ENCODE measurements at places on chromosomes 6 and 20.
A peak's percentile ranks its signal among the peaks of the same experiment; 100 is the strongest.

GRCh38 chr20:14583413-14583812 lies 246.0 kb upstream of the FLRT3 start:
- peak; percentile 40 for DNase-seq

DNA sequence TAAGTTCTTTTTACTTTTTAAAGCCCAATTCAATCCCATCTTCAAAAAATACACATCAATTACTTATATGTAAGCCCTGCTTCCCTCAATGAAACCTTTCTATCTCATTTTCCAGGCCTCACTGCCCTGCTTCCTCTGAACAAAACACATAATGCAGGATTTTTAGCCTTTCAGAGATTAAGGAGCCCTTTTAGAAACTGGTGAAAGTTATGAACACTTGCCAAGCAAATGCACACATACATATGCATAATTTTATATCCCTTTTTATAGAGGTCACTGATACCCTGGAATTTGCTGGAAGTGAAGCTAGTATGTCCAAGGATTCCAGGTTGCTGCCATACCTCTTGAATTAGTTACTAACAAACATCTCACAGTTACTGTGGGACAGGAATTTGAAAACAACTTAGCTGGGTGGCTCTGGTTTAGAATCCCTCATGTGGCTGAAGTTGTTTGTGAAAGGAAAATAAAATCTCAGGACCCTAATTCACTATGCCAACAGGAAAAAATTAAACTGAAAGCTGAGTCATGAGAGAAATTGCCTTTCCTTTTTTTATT lies 75.8 kb downstream of the UBE3D start:
- DNase-seq, result no peak

DNA sequence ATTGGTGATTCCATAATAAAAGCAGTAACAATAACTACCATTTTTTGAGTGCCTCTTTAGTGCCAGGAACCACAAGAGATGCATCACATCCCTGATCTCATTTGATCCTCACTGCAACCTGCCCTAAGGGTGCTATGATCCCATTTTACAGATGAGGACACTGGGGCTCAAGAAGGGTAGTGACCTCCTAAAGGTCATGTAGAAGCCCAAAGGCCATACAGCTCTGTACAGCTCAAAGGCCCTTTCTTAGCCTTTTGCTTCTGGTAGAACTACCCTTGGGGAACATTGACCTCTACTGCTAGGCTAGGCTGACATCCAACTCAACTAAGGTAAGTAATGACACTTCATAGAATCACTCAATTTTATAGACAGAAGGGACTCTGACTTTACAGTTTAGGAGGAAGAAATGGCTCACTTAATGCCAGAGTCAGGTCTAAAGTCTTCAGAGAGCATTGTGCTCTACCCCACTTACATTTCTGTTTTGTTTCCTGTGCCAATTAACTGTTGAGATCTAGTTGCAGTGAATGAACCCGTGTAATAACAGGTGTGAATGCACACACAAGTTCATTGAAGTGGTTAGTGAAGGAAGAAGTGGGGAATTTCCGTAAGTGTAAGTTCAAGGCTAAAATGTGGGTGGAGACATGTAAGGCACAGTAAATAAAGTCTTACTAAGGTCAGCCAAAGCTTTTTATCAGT lies 10.7 kb downstream of the SLC9A8 start:
- no peak for DNase-seq

- no peak for DNase-seq
Observed at GRCh38 chr20:18090044-18090443, 32.3 kb upstream of the OVOL2 start.

DNA sequence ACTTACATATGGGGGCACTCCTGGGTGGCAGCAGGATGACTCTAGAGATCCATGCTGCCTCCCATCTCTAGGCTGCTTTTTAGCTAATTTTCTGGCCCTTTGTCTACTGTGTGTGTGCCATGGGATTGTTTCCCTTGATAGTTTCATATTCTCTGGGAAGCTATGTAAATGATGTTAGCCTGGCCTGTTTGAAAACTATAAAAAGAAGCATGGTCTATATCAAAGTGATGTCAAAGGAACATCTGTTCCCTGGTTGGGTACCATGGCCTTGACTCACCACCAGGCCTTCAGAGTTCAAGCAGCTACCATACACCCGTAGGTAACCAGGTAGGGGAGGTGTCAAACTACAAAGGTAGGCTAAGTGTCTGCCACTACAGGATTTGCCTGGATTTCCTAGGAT lies 310.4 kb downstream of the FRK start:
- DNase-seq, result no peak

DNA sequence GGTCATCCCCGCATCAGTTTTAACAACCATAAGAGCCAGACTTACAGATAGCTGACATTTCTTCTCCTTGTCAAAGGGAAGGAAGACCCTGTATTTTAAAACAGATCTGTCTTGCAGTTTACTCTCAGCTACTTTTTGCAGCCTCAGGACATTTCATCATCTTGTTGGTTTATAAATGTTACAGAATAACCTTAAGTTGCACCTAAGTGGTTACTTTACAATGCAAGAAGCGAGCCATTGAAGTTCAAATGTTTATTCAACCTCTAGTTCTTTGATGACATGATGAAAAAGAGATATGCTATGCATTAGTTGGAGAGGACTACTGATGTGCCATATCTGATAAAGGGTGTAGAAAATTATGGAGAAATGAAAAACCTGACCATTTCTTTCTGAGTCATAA lies 187.9 kb upstream of the COL21A1 start:
- DNase-seq, result no peak

GRCh38 chr6:164882236-164882635 lies 427.2 kb downstream of the C6orf118 start:
- DNase-seq, result no peak

DNA sequence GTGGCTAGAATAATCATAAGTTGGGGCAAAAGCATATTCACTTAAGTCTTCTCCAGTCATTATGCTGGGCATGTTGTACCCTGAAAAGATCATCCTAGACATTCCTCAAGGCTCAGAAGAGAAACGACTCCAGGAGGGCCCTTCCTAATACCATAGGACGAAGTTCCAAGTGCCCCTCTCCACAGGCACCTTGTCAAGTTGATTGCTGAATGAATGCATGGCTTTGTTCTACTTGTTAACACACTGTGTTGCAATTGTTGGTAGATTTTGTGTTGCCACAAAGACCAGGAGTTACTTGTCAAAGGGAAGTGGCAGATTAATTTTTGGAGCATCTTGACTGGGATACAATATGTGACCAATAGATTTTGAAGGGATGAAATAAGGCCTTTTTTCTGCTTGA lies 194.3 kb upstream of the SMLR1 start:
- no peak for DNase-seq

- no peak for DNase-seq
Observed at GRCh38 chr6:142913511-142914047, 31.4 kb downstream of the HIVEP2 start.

DNA sequence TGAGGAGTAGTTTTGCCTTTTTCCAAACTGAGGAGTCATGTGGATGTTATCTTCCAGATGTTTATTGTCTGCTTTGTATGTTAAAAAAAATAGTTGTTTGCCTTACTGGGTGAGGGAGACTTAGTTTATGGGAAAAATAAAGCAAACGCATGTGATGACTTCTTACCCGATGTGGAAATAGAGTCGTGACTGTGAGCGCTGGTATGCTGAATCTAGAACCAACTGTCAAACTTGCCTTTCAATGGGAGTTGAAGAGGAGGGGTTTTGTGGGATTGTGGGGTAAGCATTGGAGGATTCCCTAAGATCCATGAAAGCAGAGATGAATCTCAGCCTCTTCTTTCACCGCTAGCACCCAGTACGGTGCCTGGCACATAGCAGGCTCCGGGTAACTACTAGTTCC lies 5.3 kb downstream of the DCBLD1 start:
- peak; percentile 98 for DNase-seq

GRCh38 chr6:49322861-49323260 lies 140.2 kb downstream of the MMUT start:
- DNase-seq, result no peak

GRCh38 chr6:3415082-3415453 lies 41.8 kb downstream of the SLC22A23 start:
- no peak for DNase-seq

GRCh38 chr20:57381596-57382503 lies 9.3 kb upstream of the RBM38 start:
- peak; percentile 25 for DNase-seq

GRCh38 chr6:150695652-150696051 lies 96.0 kb downstream of the PLEKHG1 start:
- DNase-seq, result no peak

Data from HCEC 1CT (cell line).